Activated T-helper 1 cell treated with Interleukin-2 at 50 U/mL for 16 hours (primary cell): ENCODE measurements at places on chromosomes 5 and 9.

DNA sequence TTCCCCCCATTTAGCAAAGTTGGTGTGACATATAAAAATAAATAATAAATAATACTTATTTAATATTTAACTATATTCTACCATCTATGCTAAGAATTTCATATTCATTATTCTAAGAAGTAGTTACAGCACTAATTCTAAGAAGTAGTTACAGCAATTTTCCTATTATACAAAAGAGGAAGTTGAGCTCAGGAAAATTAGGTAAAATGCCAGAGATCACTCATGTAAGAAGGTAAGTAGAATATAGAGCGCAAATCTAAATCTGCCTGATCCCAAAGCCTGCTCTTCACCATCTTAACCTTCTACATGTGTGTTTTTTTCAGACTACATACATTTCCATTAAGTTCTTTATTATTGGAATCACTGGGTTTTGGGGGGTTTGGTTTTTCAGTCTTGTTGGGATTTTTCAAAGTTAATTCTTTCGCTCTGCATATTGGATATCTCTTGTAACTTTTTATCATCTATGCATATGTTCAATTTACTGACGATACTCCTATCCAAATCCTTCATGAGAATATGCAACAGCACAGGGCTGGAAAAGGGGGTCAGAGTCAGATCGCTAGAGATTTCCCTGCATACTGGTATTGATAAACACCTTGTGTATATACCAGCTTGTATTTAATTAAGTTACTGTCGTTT is 852.1 kb downstream of the MAT2B start:
- DNase-seq = no peak

GRCh38 chr9:75531588-75531987 is 358.9 kb upstream of the PCSK5 start:
- DNase-seq = no peak

DNA sequence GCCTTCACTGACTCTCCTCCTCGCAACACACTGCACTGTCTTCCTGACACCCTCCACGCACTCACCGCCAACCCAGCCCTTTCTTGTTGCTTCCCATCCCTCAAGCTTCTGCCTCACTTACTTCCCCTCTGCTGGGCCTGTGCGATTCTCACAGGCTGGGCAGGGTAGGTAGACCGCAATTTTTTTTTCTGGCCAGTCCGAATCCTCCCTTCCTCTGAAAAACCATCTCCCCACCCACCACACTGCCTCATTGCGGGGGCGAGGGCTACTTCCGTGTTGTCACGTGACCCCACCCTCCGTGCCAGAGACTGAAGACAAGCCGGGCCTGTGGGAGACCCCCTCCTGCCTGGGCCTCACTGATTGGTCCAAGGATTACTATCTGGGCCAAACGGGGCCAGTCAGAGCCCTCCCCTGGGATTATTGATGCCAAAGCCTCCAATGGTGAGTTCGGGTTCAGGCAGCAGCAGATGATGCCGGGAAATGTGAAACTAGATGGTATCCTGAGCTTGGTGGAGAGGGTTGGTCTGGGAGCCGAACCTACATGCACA is 73.1 kb downstream of the STK10 start:
- DNase-seq = peak; percentile 42

- no peak for DNase-seq
Measured at GRCh38 chr5:173204185-173204979, 30.6 kb downstream of the NKX2-5 start.

GRCh38 chr9:31255211-31255610 is 1129.2 kb upstream of the ACO1 start:
- DNase-seq = no peak

- DNase-seq = no peak
Measured at GRCh38 chr9:22447618-22448305, 1.1 kb downstream of the DMRTA1 start.

DNA sequence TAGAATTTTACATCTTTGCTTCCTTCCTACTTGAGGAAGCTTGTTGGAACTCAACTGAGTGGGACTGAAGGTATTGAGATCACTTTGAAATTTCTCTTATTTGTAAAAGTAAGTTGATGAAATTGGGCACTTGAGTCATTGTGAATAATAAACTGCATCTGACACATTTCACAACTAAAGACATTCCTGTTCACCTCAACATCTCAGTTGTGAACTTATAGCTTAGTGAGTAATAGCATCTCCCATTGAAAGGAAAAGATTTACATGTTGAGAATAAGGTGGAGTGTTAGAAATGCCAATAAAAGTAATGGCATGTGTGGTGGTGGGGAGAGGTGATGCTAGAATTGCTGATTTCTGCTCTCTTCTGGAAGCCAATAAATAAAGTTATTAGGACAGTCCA is 145.0 kb downstream of the SLC24A2 start:
- no peak for DNase-seq

DNA sequence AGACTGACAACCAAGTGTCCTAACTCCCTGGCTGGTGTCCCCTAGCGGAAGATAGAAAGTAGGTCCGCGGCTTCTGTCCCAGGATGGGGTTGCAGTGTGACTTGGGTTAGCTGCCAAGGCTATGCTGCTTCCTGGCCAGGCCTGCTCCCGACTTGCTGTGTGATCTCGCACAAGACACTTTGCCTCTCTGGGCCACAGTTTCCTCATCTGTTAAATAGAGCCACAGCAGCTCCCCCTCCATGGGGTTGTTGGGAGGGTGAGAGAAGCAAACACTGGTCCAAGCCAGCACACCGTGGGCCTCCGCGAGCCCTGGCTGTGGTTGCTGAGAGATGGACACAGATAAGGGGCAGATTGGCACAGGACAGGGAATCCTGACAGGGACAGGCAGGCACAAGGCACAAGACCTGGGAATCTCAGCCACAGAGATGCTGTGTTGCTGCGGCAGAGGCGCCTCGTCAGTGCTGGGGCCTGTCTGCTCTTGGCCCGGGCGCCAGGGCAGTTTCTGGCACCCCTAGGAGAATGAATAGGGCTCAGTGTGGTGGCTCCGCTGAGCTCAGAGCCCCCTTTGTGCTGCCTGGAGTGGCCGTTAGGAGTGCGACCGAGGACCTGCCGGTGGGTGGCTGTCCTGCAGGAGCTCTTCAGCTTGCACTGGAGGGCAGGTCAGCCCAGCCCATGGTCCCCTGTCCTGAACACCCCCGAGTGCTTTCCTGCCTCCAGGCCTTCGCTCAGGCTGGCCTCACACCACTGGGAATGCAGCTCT is 1.8 kb upstream of the SH2D3C start:
- no peak for DNase-seq

DNA sequence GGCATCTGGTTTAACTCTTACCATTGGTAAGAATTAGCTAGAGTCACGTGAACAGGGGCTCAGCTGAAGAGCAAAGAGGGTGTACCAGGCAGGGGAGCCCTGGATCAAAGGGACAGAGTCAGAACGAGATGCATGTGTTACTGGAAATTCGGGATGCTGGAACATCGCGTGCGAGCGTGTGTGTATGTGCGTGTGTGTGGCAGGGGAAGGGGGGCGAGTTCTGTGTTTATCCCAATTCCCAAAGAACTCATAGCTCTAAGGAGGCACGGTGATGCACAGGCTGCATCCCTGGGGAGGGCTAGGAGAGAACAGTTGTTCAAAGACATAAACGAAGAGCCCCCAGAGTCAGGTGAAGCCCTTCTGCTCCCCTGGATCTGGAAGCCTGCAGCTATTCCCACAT is 353.3 kb downstream of the GADD45G start:
- no peak for DNase-seq

GRCh38 chr9:17630531-17630949 is 51.7 kb downstream of the SH3GL2 start:
- no peak for DNase-seq

- DNase-seq = peak; percentile 17
Measured at GRCh38 chr9:70421272-70422180, 7.1 kb upstream of the KLF9 start.

DNA sequence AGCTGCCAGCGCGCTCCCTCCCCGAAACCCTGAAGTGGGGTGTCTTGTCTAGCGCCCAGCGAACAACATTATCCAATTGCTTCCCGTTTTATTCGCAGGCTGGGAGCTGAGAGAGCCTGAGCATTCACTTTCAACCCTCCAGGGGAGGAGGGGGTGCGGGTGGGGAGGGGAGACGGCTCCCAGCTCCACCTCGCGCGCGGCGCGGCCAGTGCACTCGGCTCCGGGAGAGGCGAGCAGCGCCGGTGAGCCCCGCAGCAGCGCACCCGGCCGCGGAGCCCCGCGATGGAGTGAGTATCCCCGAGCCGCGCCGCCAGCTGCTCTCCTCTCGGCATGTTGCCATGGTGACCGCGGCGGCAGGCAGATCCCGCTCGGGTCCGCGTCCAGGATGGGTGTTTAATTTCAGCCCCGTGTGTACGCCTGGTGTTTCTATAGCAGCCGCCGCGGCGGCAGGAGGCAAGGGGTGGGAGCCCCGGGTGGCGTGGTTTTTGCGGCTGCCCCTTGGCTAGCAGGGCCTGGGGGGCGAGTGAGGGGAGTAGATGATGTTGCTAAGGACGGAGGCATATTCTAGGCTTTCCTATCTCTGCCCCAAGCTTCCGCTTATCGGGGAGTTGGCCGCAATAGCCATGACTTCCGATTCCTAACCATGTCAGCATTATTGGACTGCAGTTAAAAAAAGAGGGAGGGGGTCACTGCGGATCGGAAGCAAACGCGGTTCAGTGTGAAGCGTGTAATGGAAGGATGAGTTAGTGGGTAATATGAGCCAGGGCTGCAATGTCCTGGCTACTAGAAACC is 139.2 kb upstream of the PALM2AKAP2 start:
- DNase-seq = no peak

DNA sequence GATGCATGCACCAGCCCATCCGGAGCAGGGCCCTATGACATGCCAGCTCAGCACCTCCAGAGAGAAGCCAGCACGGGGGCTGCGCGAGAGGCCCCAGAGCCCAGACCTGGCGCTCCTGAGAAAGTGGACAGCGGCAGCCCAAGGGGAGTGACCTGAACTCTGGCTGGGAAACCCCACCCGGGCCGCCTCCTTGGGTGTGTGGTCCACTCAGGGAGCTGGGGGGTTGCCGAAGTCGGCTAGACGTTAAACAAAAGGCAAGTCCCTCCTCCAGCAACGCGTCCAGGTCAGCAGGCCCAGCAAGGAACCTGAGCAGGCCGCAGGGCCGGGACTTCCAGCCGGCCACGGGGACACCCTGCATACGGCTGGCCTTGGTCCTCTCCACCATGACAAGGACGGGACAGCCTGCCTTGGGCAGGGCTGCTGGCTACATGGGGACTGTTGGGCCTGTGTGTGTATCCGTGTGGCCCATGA is 35.7 kb downstream of the NACC2 start:
- no peak for DNase-seq

DNA sequence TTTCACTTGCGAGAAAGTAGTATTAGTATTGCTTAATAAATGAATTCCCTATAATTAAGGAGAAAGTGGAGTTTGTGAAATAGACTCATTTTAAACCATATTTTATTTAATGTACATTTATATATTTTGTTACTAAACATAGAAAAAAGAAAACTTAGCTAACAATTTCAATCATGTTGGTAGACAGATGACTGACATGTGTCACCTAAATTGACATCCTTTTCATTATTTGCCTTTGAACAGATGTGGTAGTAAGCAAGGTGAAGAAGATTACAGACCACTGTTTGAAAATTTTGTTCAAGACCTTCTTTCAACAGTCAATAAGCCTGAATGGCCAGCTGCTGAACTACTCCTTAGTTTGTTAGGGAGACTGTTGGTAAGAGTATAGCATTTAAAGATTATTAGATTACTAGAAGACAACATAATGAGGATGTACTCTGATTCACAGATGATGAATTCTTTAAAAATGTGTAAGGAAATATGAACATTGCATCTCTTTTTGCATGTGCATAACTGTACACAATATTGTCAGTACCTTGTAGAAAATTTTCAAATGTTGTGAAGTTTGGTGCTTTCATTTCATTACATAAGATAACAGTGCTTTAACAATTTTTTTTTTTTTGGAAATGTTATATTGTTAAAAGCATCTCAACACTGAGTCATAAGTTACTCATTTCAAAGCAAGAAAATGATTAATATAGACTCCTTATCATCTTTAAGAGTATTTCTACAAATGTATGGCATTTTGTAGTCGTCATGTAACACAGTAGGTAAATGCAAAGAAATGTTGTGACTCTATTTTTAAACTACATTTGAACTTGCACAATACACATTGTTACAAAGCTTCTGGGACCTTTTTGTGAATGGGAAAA is 139.5 kb downstream of the NIPBL start:
- DNase-seq = no peak

- no peak for DNase-seq
Measured at GRCh38 chr9:136268318-136268717, 22.7 kb upstream of the QSOX2 start.

DNA sequence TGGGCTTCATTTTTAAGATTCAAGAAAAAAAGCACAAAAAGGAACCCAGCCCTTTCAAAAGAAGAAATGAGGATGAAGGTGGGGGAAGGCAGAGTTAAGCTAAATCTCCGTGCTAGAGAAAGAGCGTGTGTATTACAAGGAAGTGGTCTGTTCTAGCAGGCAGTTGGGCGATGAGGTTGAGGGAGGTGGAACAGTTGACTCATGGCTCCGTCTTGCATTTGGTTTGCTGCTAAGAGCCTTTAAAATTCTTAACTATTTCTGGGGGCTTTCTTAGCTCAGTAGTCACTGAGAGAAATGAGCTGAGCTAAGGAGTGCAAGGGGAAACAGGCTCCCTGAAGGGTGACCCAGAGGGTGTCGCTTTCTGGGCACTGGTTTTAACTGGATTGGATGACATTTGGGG is 117.4 kb downstream of the GCNT1 start:
- peak; percentile 25 for DNase-seq

DNA sequence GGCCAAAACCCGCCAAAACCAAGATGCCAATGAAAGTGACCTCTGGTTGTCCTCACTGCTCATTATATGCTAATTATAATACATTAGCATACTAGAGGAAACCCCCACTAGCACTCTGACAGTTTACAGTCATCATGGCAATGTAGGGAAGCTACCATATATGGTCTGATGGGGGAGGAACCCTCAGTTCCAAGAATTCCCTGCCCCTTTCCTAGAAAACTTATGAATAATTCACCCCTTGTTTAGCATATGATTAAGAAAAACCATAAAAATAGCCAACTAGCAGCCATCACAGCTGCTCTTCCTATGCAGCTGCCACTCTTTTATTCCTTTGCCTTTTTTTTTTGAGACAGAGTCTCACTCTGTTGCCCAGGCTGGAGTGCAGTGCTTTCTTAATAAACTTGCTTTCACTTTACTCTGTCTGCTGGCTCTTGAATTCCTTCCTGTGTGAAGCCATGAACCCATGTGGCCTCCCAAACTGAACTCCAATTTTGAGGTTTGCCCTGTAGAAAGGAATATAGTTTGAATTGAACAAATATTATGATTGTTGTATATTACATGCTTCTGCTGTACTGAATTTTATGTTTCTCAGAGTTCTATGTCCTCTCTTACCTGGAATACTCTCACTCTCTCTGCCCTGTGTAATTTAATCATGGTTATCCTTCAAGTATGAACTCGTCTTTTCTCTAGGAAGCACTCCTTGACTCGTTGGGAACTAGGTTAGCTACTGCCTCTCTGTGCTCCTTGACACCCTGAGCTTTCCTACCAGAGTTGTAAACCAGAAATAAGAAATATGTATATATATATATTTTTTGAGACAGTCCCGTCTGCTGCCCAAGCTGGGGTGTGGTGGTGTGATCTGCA is 59.8 kb downstream of the KIAA1958 start:
- no peak for DNase-seq

DNA sequence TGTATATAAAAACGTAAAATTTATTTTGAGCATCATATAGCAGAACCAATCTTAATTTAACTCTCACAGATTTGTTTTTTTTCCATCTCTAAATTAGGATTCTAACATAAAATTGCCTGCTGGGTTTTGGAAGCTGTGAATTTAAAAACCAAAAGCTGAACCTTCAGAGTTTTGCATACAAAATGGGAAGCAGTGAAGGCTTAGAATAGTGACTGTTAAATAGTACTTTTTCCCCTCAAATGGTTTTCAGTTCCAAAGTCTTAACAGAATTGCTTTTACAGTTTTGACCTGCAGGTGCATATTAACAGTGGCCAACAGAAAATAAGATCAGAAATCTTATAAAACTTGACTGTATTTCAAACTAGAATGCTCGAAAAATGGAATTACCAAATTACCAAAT is 55.1 kb upstream of the LVRN start:
- no peak for DNase-seq
